Left kidney (tissue), 8 donors: ENCODE measurements at places on chromosomes 6 and 20.

DNA sequence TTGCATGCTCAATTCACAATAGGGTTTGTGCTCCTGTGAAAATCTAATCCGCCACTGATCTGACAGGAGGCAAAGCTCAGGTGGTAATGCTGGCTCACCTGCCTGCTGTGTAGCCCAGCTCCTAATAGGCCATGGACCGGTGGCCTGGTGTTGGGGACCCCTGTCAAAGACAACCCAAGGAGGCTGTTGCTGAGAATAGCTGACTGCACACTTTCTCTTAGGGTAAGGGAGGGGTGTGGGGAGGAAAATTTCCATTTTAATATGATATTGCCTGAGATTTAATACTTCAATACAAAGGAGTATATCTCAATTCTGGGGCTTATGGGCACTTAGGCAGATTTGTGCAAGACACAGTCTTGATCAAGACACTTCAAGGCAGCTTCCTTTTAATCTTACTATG lies 105.8 kb downstream of the ALDH8A1 start:
- DNase-seq, result no peak

GRCh38 chr6:142011156-142011555 lies 121.6 kb upstream of the GJE1 start:
- no peak for DNase-seq

GRCh38 chr6:1724124-1724523 lies 114.4 kb downstream of the FOXC1 start:
- no peak for DNase-seq

DNA sequence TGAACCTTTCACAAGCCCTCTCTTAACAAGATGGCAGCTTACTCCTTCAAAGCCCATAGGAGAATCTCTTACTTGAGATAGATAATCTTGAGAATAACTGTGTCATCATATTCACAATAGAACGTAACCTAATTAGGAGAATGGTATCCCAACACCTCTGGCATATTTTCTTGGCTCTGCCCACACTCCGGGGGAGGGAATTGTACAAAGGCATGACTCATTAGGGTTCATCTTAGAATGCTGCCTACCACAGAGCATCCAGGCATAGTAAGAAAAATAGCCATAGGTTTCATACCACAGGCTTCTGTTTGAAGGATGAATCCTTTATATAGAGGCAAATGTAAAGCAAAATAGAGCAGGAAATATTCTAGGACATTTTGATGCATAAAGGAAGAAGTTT lies 1100.6 kb upstream of the CITED2 start:
- DNase-seq, result no peak

GRCh38 chr6:100115407-100116101 lies 121.5 kb upstream of the MCHR2 start:
- DNase-seq, result no peak

GRCh38 chr6:22825210-22825609 lies 255.8 kb downstream of the HDGFL1 start:
- DNase-seq, result no peak

DNA sequence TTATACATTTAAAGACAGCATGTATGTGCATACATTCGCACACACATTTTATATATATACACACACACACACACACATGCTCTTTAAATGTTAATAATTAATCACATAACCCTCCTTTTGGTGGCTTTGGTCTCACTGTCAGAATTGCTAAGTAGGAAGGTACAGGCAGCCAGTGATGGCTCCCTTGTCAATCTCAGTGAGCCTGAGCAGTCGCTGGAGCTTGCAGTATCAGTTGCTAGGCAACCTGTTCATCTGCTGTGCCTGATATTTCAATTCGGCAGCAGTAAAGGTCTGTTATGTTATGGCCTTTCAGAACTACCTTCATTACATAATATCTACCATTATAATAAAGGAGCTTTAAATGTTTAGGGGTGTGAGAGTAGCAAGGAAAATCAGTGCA lies 374.3 kb downstream of the LMBRD1 start:
- DNase-seq, result no peak

GRCh38 chr6:127564761-127565160 lies 12.2 kb upstream of the C6orf58 start:
- DNase-seq, result no peak

- no peak for DNase-seq
Measured at GRCh38 chr6:56660381-56660730, 17.7 kb upstream of the DST start.
